G401 (cell line): ENCODE measurements at places on chromosomes 3 and 15.

DNA sequence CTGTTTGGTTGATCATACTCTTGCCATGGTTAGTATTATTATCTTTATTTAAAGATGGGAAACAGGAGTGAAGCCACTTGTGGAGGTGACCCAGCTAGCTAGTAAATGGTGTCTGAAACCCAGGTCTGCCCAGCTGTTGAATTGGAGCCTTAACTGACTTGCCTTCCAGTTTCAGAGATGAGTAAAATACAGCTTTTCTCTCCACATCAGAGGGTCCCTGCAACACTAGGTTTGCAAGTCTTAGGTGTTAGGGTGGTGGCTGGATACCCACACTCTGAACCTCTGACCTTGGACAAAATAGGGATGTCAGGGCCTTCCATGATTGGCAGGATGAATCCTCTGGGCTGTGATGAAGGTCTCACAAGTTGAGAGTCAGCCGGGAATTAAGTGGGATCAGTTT is 4.1 kb downstream of the FLNB start:
- no peak for DNase-seq

DNA sequence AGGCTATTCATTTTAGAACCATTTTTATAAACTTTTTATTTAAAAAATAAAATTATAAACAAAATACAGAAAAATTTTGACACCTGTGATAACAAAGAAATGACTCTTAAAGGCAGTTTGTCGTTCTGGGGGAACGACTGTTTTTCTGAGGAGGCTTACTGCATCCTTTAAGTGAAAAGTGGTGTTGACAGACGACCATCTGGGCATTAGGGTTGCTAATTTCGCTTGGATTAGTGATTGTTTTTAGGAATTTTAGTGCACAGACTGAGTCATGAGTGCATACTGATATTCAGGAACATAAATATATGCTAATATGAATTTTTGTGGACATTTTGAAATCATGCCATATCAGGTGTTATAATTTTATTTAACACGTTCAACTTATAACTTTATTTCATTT is 28.5 kb downstream of the OSTN start:
- DNase-seq: no peak

DNA sequence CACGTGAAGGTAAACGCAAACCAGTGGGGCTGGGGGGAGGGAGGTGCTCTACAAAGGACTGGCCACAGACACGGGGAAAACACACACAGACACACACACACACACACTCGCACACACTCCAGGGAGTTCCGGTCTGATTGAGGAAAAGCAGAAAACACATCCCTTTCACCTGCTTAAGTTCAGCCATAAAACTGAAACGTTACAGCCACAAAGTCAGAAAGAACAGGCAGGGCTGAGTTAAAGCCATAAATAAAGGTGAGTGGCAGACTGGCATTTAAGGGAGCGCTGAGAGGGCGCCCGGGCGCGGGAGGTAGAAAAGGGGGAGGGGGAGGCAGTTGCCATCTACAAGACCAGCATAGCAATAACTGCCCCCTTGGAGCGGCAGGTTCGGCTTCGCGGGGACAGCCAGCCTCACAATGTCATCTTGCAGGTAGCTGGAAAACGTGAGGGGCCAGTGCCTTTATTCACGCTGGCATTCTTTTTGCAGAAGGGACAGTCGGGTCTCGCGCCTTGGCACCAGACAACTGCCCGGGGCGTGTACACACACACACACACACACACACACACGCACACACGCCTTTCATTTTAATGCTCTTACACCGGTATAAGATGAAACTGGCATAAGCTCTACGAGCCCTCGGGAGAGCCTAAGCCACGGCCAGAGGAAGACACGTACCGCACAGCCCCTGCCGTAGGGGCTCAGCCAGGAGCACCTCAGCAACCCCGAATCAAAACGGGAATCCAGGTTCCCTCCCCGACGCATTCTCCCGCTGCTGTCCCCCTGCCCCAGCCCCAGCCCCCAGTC is 866 bp downstream of the TNIK start:
- DNase-seq: peak; percentile 63

- DNase-seq: no peak
These were observed 574 bp downstream of the CHST2 start for GRCh38 chr3:143119974-143120715.
